ENCODE measurements at places on chromosomes 13 and 19.

GRCh38 chr19:11265785-11266236 lies 3.5 kb upstream of the DOCK6 start:
- DNase-seq: no peak

DNA sequence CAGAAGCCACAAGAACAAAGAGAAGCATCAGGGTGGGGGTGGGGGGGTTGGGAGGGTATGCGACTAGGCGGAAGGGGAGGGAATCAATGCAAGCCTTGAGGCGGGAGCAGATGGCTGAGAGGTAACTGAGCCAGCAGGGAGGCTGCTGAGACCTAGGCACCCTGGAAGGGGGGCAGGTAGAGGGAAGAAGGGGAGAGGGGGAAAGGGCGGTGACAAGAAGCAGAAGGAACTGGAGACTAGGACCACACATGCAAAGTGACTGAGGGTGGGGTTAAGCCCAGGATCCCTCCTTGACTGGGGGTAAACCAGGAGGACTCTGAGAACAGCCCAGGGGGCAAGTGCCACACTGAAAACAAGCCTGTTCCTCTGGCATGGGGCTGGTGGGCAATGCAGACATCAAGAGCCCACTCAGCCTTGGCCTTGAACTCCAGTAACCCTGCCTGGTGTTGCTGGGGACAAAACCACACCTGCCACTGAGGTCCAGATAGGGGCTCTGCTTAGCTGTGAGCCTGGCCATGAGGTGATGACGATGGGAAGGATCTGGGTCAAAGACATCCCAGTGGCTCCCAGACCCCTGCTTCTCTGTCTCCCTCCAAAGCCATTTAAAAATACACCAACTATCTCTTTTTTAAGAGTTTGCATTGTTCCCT lies 20.3 kb downstream of the OPA3 start:
- no peak for DNase-seq

DNA sequence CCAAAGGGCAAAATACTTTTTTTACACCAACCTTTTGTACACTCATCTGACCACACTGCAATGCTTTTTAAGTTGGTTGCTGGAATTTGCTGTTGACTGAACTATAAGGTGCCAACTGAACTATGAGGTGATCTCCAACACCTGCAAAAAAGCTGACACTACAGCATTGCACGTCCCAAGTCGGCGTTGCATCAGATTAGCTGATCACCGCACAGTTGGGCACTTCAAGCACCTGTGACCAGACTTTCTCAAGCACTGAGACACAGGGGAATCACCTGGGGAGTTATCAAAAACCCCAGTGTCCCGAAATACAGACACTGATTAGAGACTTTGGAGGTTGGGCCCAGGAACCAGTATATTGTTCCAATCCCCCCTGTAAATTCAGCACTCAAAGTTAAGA lies 1.1 kb downstream of the NLRP11 start:
- no peak for DNase-seq

DNA sequence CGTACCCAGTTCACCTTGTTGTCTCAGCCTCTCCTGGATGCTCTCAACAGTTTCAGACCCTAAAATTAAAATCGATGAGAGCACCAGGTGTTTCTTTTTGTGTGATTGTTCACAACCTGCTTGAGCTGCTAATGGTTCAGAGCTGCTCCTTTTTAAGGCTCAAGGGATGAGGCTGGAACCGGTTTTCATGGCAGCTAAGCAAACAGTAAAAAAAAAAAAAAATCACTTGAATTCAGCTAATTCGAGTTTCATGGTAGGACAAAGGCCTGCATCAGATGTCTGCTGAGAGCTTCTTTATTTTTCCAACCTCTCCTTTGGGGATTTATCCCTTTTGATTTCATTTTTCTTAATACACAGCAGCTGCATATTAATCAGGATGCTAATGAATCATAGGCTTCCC lies 6.5 kb downstream of the SYCE2 start:
- no peak for DNase-seq

- DNase-seq: no peak
These were observed 7.1 kb upstream of the ICAM3 start for GRCh38 chr19:10346509-10346908.

GRCh38 chr19:5205937-5206750 lies 134.5 kb downstream of the PTPRS start:
- no peak for DNase-seq

DNA sequence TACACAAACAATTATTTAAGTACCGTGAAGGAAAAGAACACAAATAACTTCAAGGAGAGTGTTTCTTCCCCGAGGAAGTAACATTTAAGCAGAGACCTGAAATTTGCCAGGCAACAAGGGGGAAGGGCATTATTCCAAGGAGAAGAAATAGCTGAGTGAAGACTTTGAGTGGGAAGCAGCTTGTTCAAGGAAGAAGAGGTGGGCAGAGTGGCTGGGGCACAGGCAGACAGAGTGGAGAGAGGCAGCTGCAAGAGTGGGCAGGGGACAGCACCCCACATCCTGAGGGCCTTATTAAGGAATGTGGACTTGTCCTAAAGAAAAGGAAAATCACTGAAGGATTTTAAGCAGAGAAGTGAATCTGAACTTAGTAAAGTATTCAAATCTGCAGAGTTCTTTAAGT lies 4.7 kb upstream of the DCLK1 start:
- DNase-seq: no peak

DNA sequence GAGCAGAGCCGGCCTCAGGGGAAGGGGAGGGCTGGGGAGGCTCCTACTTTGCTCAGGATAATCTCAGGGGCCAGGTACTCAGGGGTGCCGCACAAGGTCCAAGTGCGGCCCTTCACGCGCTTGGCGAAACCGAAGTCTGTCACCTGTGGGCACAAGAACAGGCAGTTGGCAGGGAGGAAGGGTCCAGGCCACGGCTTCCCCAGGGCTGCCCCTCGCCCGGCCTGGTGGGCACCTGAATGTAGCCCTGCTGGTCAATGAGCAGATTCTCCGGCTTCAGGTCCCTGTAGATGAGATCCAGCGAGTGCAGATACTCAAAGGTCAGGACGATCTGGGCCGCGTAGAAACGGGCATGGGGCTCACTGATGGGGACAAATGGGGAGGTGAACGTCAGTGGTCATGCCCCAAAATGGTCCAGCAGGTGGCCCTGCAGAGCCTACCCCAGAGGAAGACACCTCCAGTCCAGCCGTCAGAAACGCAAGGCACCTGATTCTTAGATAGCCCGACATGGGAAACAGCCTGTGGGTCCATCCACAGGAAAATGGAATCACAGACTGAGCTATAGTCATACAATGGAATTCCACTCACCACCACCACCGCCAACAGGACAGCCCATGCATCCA lies 7.1 kb upstream of the SAMD1 start:
- no peak for DNase-seq

DNA sequence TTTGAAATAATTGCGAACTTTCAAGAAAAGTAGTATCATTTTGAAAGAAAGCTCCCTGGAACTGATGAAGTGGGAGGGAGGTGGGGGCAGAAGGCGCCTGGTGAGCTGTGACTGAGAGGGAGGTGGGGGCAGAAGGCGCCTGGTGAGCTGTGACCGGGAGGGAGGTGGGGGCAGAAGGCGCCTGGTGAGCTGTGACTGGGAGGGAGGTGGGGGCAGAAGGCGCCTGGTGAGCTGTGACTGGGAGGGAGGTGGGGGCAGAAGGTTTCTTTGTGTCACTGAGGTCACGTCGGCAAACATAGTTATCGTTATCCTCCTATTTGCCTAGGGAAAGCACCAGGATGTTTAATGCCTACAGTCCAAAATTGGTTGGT lies 24.2 kb downstream of the C2CD4C start:
- DNase-seq: no peak

- DNase-seq: no peak
These were observed 1581.3 kb downstream of the EFNB2 start for GRCh38 chr13:104954210-104954609.

All from hindlimb muscle (tissue), 1 donor.